ENCODE measurements at places on chromosomes 6 and 20. TPM values are rescaled to one million over a fixed set of nuclear protein-coding genes. Genes with fewer than 3 reads are reported as not detected.

ATXN1 gene
- 24.8 TPM for total RNA-seq

MAPK13 gene
- total RNA-seq, result 4.1 TPM

KHDC1L gene
- not detected for total RNA-seq

CST5 gene
- total RNA-seq, result not detected

FAM83C gene
- total RNA-seq, result not detected

EIF6 gene
- total RNA-seq, result 154 TPM

TCP1 gene
- total RNA-seq, result 371 TPM

CASS4 gene
- total RNA-seq, result not detected

FOXC1 gene
- total RNA-seq, result 6.2 TPM

EFCAB8 gene
- total RNA-seq, result 0.27 TPM

TTK gene
- total RNA-seq, result 17.1 TPM

SMAP1 gene
- 18.8 TPM for total RNA-seq

FOXS1 gene
- 2.8 TPM for total RNA-seq

RIMS1 gene
- total RNA-seq, result 14.0 TPM

CD24 gene
- 2.7 TPM for total RNA-seq

EPB41L1 gene
- total RNA-seq, result 4.2 TPM

KHDRBS2 gene
- total RNA-seq, result not detected

RUNX2 gene
- not detected for total RNA-seq

ERVFRD-1 gene
- not detected for total RNA-seq

IYD gene
- total RNA-seq, result not detected

IMPG1 gene
- not detected for total RNA-seq

HNF4A gene
- total RNA-seq, result not detected

PRSS35 gene
- total RNA-seq, result 0.09 TPM

SPATS1 gene
- not detected for total RNA-seq
